ENCODE measurements at places on chromosomes 7 and 10. TPM values are rescaled to one million over a fixed set of nuclear protein-coding genes. Genes with fewer than 3 reads are reported as not detected.

- no peak for DNase-seq
These were observed 24.6 kb upstream of the WNT2 start for GRCh38 chr7:117347480-117347879.

The SEMA4G gene
- total RNA-seq: 1.2 TPM

The TMEM270 gene
- not detected for total RNA-seq

The MPP7 gene
- 31.2 TPM for total RNA-seq

GRCh38 chr10:130263289-130263688, 127.1 kb downstream of the GLRX3 start:
- no peak for DNase-seq

The SLC13A1 gene
- total RNA-seq: not detected

GRCh38 chr7:30795161-30795948, 24.1 kb downstream of the MINDY4 start:
- DNase-seq: no peak

- DNase-seq: no peak
These were observed 2.4 kb downstream of the RASGEF1A start for GRCh38 chr10:43264344-43264964.

- no peak for DNase-seq
These were observed 117.9 kb downstream of the NPY start for GRCh38 chr7:24401628-24402593.

- DNase-seq: no peak
These were observed 36.2 kb upstream of the PITRM1 start for GRCh38 chr10:3208481-3209406.

GRCh38 chr7:148014001-148014400, 576.6 kb upstream of the C7orf33 start:
- no peak for DNase-seq

DNA sequence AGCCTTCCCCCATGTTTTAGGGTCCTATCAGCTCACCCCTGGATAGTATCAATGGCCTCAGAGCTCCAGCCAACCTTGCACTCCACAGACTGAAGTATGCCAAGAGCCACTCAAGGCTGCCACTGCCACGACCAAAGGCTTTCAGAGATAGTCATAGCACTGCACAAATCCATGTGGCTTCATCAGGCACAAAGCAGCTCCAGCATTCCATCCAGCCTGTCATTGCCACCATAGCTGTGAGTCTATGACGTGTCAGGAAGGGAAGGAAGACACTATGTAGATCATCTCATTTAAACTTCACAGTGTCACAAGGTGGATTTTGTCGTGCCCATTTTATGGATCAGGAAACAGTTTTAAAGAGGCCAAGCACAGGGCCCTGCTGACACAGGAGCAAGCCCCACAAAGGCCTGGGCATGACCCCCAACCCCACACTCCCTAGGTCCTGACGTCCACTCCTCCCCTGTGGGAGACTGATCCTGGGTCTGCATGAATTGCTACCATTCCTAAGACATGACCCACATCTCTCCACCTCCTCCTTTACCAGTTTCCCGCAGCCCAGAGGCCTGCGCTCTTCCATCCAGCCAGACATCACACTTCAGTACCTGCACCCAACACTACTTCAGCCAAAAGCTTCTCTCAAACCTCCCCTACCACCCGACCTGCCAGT, 119.4 kb downstream of the DIP2C start:
- DNase-seq: no peak
